ENCODE measurements at places on chromosomes 3 and 15.

GRCh38 chr3:189756582-189757078, 125.4 kb downstream of the TP63 start:
- DNase-seq = no peak

GRCh38 chr3:134201201-134202130, 49.2 kb downstream of the RYK start:
- no peak for DNase-seq

- no peak for DNase-seq
Observed at GRCh38 chr3:189557824-189558223, 73.4 kb upstream of the TP63 start.

DNA sequence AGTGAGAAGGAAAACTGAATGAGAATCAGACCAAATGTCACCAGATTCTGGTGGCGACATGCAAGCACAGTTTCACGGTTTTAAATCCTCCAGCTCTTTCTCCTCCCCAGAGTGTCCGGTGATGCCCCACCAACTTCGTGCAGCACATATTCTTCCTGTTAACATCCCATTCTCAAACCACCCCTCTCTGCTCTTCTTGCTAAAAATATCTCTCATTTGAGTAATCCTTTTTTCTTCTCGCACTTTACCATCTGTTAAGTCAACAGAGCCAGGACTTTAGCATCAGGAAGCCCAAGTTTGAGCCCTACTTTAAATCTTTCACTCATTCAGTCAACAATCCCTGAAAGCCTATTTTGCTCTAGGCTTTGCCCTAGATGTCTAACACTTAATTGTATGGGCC, 68.2 kb upstream of the VGLL4 start:
- DNase-seq = no peak

DNA sequence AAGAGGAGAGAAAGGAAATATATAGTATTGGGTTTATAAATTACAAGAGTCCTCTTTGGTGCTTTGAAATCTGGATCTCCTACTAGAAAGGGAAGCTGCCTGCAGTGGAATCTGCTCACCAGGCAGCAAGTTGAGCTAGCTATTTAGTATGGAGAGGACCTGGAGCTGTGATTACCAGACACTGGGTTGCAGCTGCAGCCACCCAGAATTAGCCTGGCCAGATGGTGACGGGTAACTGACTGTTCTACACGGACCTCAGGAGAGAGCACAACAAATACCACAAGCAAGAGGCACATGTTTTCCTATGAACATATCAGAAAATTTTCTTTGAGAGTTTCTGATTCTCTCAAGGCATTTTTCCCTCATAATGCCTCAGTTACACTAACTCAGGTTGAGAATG, 46.5 kb downstream of the SYNPR start:
- DNase-seq = no peak

GRCh38 chr3:120931593-120931992, 23.6 kb downstream of the STXBP5L start:
- no peak for DNase-seq

DNA sequence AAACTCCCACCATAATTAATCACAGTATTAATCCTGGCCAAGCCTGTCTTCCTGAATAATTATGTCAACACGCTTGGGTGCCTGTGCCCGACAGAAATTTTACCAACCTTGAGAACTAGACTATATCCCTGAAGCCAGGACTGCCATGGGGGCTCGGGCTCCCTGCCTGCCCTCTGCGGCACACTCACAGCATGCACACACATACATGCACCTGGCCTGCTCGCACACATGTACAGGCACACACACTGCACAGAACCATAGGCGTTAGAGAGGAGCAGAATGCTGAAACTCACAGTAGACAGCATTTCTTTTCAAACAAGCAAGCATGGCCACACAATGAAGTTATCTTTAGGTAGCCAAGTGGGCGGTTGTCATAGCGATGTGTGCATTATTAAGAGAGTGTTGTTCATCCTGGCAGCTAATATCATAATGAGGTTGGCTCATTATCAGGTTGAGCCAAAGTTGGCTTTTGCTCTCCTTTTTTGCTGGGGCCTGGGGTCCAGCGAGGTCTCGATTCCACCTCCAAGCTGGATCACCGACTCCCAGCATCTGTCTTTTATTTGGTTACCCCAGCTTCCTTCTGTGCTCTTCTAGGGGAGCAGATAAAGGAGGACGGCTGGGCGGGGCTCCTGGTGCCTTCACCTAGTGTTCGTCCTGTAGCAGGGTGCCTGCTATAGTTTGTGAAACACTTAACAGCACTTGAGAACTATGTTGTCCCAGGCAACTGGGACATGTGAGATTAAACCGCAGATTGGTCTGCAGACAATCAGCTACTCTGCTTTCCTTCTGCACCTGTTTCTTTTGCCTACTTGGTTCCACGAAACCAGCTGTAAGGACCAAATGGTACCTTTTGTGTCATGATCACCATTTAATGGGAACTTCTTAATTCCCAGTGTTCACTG, 91.4 kb downstream of the ZNF621 start:
- DNase-seq = no peak

- no peak for DNase-seq
Observed at GRCh38 chr15:28931828-28932227, 46.1 kb downstream of the APBA2 start.

All from prostate gland (tissue), 2 donors.